ENCODE measurements at places on chromosomes 12 and 14.
A peak's percentile ranks its signal among the peaks of the same experiment; 100 is the strongest.

DNA sequence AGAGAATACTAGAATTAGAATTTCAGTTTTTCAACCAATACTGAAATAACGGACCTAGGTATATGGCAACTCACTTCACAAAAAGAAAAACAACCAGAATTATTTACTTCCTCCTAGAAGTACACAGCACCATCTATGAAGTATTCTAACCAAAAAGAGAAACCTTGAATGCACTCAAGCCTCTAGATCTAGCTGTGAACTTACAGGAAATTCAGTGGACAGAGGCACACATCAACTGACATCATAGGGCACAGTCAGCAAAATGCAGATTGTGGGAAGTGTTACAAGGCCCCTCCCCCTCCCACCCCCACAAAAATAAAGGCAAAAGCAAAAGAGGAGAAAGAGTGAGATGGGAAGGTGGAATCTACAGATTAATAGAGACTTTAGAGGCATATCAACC lies 102.4 kb downstream of the TMTC1 start:
- H3K4me1 ChIP-seq = no peaks in the 10 kb centered on the region
- H3K4me3 ChIP-seq = no peak overlapping the region
- H3K36me3 ChIP-seq = no peaks in the 10 kb centered on the region
- no peak for DNase-seq
- H3K27me3 ChIP-seq = no peaks in the 10 kb centered on the region
- H3K27ac ChIP-seq = no peak overlapping the region

- no peak overlapping the region for H3K27ac ChIP-seq
- no peaks in the 10 kb centered on the region for H3K4me1 ChIP-seq
- H3K36me3 ChIP-seq = no peaks in the 10 kb centered on the region
Measured at GRCh38 chr12:130960058-130960457, 6.4 kb downstream of the ADGRD1 start.

DNA sequence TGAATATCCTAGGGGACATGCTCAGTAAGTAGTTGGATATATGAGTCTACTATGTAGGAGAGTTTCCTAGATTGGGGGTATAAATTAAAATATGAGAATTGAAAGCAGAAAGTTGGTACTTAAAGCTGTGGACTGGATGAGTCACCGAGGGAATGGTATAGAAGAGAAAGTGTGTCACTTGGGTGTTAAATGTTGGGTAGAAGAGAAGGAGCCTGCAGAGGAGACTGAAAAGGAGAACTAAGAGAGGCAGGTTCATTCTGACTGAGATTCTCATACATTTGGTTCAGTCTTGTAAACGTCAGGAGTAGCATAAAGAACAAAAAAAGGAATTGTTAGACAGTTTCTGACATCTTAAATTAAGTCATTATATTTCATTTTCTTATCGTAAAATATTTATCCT lies 19.9 kb downstream of the LRRC9 start:
- H3K4me1 ChIP-seq = peaks cover 7% of the 10 kb centered on the region
- no peaks in the 10 kb centered on the region for H3K36me3 ChIP-seq

GRCh38 chr14:95460647-95461478 lies 55.6 kb downstream of the SYNE3 start:
- H3K27me3 ChIP-seq = no peaks in the 10 kb centered on the region
- H3K36me3 ChIP-seq = peaks cover 26% of the 10 kb centered on the region
- DNase-seq = no peak
- H3K4me1 ChIP-seq = peaks cover 36% of the 10 kb centered on the region
- no peak overlapping the region for H3K4me3 ChIP-seq
- peak overlapping the region; percentile 83 for H3K27ac ChIP-seq

- H3K4me1 ChIP-seq = peaks cover 21% of the 10 kb centered on the region
- no peaks in the 10 kb centered on the region for H3K27me3 ChIP-seq
- H3K36me3 ChIP-seq = no peaks in the 10 kb centered on the region
- no peak overlapping the region for H3K4me3 ChIP-seq
- no peak for DNase-seq
Measured at GRCh38 chr14:103719751-103720150, 4.1 kb downstream of the ZFYVE21 start.

GRCh38 chr12:86148071-86148470 lies 108.1 kb downstream of the MGAT4C start:
- no peaks in the 10 kb centered on the region for H3K4me1 ChIP-seq
- no peaks in the 10 kb centered on the region for H3K36me3 ChIP-seq
- H3K27ac ChIP-seq = no peak overlapping the region
- H3K4me3 ChIP-seq = no peak overlapping the region
- H3K27me3 ChIP-seq = no peaks in the 10 kb centered on the region

GRCh38 chr12:41202051-41202450 lies 13.9 kb downstream of the PDZRN4 start:
- no peaks in the 10 kb centered on the region for H3K36me3 ChIP-seq
- no peak overlapping the region for H3K4me3 ChIP-seq
- H3K27ac ChIP-seq = no peak overlapping the region
- no peak for DNase-seq
- H3K27me3 ChIP-seq = peaks cover 2% of the 10 kb centered on the region
- H3K4me1 ChIP-seq = peaks cover 7% of the 10 kb centered on the region

DNA sequence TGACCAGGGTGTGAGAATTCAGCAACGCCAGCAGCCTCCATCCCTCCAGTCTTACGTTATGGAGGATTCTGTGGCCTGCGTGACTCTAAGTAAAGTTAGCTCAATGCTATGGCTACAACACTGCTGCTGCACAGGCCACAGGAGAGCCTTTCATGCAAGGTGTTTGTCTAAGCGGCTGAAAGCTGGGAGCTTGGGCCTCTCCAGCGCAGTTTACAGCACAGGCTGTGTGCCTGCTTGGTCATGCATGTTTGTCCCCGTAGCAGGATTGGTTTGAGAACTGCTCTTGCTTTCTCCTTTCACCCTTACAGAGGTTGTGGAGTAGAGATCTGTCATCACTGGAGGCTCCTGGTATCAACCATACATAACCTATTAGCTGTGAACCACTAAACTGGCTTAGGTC lies 113.1 kb upstream of the TMCC3 start:
- no peak overlapping the region for H3K4me3 ChIP-seq
- H3K27ac ChIP-seq = no peak overlapping the region
- H3K4me1 ChIP-seq = peaks cover 26% of the 10 kb centered on the region
- no peaks in the 10 kb centered on the region for H3K36me3 ChIP-seq
- DNase-seq = no peak

DNA sequence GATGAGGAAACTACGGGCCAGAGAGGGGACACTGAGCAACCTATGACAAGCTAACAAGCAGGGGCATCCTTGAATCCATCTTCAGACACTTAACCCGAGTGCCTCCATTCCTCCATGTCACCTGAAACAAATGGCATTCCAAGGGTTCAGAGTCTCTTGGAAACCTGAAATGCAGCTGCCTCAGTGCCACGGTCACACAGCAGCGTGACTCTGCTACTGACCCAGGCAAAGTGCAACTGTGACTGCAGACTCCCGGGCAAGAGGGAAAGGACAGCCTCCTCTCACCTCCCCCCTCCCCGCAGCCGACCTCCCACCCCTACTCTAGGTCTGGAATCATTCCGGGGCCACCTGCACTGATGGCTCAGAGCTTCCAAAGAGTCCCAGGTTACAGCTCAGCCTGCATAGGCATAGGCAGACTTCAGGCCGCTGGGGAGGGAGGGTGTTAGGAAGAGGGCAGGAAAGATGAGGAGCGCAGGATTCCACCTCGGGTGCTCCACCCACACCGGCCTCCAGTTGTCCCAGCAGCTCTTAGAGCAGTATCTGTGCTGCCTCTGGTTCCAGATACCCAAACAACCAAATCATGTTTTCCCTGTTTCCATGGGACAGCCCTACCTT lies 53.2 kb downstream of the KCNK10 start:
- H3K27ac ChIP-seq = no peak overlapping the region
- no peak overlapping the region for H3K4me3 ChIP-seq
- no peak for DNase-seq
- H3K27me3 ChIP-seq = peaks cover 17% of the 10 kb centered on the region
- H3K36me3 ChIP-seq = no peaks in the 10 kb centered on the region

GRCh38 chr14:34322940-34323418 lies 139.1 kb downstream of the SPTSSA start:
- no peak overlapping the region for H3K4me3 ChIP-seq
- no peaks in the 10 kb centered on the region for H3K36me3 ChIP-seq
- peak; percentile 62 for DNase-seq
- H3K4me1 ChIP-seq = peaks cover 3% of the 10 kb centered on the region
- no peak overlapping the region for H3K27ac ChIP-seq

- peak overlapping the region; percentile 97 for H3K4me3 ChIP-seq
- peaks cover 20% of the 10 kb centered on the region for H3K4me1 ChIP-seq
- H3K36me3 ChIP-seq = peaks cover 6% of the 10 kb centered on the region
- no peaks in the 10 kb centered on the region for H3K27me3 ChIP-seq
Measured at GRCh38 chr14:31208546-31209424, 1.2 kb upstream of the HECTD1 start.

- H3K4me1 ChIP-seq = no peaks in the 10 kb centered on the region
- no peak overlapping the region for H3K27ac ChIP-seq
- no peak overlapping the region for H3K4me3 ChIP-seq
- no peak for DNase-seq
Measured at GRCh38 chr12:87254381-87255030, 774.7 kb downstream of the C12orf50 start.

GRCh38 chr12:75831402-75831801 lies 200.2 kb downstream of the PHLDA1 start:
- no peaks in the 10 kb centered on the region for H3K36me3 ChIP-seq
- H3K27me3 ChIP-seq = peaks cover 11% of the 10 kb centered on the region
- H3K4me3 ChIP-seq = no peak overlapping the region
- DNase-seq = no peak

GRCh38 chr14:76237349-76237990 lies 85.7 kb downstream of the GPATCH2L start:
- peaks cover 15% of the 10 kb centered on the region for H3K36me3 ChIP-seq
- peaks cover 5% of the 10 kb centered on the region for H3K4me1 ChIP-seq
- no peak overlapping the region for H3K27ac ChIP-seq

- H3K27me3 ChIP-seq = no peaks in the 10 kb centered on the region
- no peaks in the 10 kb centered on the region for H3K4me1 ChIP-seq
- no peak for DNase-seq
Measured at GRCh38 chr14:83867566-83868225, 1662.2 kb upstream of the FLRT2 start.
